ENCODE measurements at places on chromosomes 16 and 17. TPM values are rescaled to one million over a fixed set of nuclear protein-coding genes. Genes with fewer than 3 reads are reported as not detected.

ZNF205 gene
- 24.1 TPM for total RNA-seq

CNTD1 gene
- total RNA-seq, result 0.37 TPM

SDR42E1 gene
- total RNA-seq, result 0.22 TPM

NPIPA7 gene
- total RNA-seq, result 1.2 TPM

GDPD3 gene
- total RNA-seq, result 1.1 TPM

FBXO39 gene
- total RNA-seq, result 0.33 TPM

ASPHD1 gene
- 9.1 TPM for total RNA-seq

CD79B gene
- 0.12 TPM for total RNA-seq

ADAM11 gene
- 0.77 TPM for total RNA-seq

ALDH3A1 gene
- total RNA-seq, result not detected

TPSG1 gene
- total RNA-seq, result not detected

All from uterine smooth muscle cell (primary cell).